HAP-1 (cell line): ENCODE measurements at places on chromosomes 1 and 21.

GRCh38 chr1:7221826-7222694 is 436.8 kb downstream of the CAMTA1 start:
- no peak for DNase-seq

GRCh38 chr1:222561656-222562055 is 13.8 kb upstream of the HHIPL2 start:
- no peak for DNase-seq

DNA sequence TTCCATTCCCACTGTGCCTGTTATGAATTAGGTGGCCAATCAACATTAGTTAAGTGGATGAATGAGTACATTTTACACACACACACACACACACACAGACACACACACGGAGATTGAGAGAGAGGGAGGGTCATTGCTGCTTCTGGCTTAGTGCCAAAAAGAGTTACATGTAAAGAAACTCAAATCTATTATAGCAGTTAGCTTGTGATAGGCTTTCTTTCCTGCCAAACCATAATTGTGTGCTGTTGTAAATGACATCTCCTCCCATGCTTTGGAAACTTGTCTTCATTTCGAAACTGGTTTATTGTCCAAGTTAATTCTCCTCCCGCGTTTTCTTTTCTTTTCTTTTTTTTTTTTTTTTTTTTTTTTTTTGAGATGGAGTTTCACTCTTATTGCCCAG is 1.4 kb upstream of the MT1HL1 start:
- DNase-seq: no peak

DNA sequence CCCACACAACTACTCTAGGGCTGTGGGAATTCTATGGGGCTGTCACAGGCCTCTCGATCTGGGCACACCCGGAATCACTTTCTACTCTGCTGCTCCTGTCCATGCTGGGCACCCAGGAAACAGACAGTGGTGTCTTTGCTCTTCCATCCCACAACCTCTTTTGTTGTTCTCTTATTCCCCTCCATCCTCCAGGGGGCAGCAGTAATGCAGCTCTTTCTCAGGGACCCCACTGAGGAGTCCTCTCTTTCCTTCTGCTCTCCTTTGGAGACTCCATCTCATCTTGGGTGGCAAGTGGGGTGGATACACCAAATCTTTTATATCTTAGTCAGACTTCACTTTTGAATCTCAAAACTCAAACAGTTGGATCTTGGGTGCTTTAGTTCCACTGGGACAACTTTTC is 206.3 kb downstream of the HS2ST1 start:
- peak; percentile 41 for DNase-seq

- no peak for DNase-seq
Measured at GRCh38 chr1:212045981-212046380, 10.4 kb downstream of the DTL start.

- DNase-seq: no peak
Measured at GRCh38 chr1:211378844-211379243, 52.2 kb downstream of the TRAF5 start.

GRCh38 chr1:196209265-196209664 is 399.0 kb downstream of the KCNT2 start:
- no peak for DNase-seq

DNA sequence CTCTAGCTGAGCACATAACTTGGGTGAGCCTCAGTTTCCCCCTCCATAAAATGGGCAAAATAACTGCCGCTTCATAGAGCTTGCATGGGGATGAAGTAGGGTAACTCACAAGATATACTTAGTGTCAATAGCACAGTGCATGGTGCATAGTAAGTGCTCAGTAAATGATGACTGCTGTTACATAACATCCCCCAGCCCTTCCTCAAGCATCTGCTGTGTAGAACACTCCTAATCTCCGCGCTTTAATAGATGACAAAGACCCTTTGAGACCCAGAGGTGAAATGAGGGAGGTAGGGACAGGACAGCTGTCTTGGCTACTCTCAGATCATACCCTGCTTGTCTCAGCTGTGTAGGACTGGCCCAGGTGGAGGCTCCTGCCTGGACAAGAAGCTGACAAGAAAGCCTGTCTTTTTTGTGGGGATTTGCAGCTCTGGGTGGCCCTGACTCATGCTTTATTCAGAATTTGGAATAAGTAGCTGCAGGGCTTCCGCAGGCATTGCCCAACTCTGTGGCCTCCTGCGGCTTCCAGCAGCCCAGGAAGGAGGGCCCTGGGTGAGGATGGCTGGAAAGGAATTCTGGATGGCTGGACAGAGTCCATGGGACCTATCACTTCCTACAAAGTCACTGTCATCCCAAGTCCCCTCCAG is 20.7 kb upstream of the PADI4 start:
- no peak for DNase-seq

DNA sequence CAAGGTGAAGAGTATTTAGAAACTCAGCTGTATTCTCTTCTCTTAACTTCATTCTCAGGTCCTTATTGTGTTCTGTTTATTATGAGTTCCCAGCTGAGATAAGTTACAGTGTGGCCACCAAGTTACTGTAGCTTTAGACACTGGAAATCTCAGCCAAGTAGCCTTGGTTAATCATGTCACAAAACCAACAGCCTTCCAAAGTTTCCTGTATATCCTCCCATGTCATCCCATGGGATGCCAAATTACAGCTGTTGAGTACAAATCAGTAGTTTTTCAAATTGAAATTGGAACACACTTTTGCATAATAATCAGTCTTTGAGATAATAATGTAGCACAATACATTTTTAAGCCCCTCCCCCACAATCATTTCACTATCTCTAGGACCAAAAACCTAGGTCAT is 10.7 kb downstream of the ADAMTS5 start:
- no peak for DNase-seq

- no peak for DNase-seq
Measured at GRCh38 chr1:109718495-109718894, 6.4 kb downstream of the GSTM5 start.

- DNase-seq: no peak
Measured at GRCh38 chr1:54614563-54614962, 8.8 kb downstream of the FAM151A start.

- DNase-seq: no peak
Measured at GRCh38 chr1:58874757-58875755, 91.2 kb upstream of the JUN start.

GRCh38 chr1:112702420-112703261 is 4.3 kb downstream of the RHOC start:
- no peak for DNase-seq

DNA sequence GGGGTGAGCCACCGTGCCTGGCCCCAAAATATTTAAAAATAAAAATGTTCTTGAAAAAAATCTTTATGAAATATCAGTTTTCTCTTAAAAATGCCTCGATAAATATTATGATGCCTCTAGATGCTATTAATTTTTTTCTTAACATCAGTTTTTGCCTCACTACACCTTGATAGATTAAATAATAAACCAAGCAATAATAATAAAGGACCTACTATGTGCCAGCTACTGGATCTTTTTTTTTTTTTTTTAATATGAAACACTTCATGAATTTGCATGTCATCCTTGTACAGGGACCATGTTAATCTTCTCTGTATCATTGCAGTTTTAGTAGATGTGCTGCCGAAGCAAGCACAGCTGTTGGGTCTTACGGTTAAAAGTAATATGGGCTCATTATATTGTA is 17.5 kb upstream of the TBX19 start:
- DNase-seq: no peak

DNA sequence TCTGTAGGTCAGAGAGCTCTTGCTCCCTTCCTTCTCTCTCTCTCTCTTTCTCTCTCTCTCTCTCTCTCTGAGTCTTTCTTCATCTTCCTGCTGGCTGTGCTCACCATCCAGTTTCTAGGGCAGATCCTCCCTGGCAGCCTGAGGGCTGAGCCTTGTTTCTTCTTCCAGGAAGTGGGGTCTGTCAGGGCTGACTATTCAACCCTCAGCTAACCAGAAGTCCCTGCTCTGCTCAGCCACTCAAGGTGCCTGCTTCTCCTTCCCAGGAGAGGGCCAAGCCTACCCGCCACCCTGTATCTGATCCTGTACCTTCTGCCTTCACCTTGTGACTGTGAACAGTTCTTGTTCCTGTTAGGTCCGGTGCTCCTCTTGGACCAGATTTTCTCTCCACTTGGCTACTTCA is 107.6 kb upstream of the ETV3 start:
- no peak for DNase-seq

DNA sequence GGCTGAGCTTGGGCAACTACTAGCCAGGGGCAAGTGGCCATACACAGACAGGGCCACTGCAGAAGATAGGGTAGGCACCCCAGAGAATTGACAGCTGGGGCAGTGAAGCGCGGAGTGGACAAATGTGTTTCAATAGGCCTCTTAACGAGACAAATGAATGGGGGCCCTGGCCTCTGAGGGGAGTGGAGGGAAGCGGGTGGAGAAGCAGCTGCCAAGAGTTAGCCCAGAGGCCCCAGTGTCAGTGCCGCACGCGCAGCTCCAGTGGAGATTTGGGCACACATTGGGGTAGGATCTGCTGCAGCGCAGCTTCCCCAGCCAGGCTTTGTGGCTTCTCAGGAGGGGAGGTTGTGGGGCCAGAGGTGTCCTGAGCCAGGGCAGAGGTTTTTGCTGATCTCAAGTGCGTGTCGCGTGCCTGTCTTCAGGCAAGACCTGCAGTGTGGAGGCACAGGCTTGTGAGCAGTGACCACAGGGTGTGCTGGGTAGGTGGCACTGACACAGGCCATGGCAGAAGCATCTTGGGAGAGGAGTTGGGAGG is 16.9 kb downstream of the PTPRF start:
- DNase-seq: no peak

DNA sequence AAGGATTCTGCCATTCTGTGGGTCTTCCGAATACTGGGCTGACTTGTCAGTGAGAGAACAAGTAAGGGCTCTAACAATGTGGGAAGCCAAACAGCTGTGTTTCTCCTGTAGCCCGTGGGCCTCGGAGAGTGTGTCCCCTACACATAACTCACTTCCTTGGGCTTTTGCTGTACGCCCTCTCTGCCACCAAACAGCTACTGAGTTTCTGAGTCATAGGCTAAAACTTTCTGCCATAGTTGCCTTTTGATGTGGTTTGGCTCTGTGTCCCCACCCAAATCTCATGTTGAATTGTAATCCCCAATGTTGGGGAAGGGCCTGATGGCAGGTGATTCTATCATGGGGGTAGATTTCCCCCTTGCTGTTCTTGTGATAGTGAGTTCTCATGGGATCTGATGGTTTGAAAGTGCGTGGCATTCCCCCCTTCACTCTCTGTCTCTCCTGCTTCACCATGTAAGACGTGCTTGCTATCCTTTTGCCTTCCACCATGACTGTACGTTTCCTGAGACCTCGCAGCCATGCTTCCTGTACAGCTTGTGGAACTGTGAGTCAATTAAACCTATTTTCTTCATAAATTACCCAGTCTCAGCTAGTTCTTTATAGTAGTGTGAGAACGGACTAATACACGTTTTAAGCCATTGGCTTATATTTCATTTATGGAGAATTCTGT is 194.8 kb upstream of the HMCN1 start:
- no peak for DNase-seq

DNA sequence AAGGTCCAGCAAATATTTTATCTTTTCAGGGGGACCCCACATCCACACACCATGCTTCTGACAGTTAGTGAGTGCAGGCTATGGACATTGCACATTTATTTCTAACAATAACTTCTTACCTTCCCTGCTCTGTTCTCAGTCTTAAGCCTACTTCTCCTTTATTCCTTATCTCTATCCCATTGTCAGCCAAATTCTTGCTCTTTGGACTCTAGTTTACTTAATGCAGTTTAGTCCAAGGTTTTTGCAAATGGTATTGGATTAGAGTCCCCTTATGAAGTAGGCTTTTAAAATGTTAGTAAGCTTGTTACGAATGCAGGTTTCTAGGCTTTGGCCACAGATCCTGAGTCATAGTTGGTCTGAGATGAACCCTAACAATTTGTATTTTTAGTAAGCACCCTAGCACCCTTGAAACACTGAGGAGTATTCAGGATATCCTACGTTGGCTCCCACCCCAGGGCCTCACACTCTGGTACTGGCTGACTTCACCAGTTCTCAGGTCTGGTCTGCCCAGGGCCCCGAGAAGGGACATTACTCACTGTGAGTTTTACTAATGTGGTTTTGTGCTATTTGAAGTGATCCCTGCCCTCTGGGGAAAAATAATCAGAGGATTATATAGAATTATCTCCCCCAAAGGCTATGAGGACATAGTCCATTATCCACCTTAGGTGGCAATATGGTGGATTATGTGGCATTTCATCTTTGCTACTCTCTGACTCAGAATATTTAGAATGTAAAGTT is 239.5 kb downstream of the TGFB2 start:
- no peak for DNase-seq
